ENCODE measurements at places on chromosomes 11 and 22.

- DNase-seq, result no peak
These were observed 18.0 kb upstream of the EIF3D start for GRCh38 chr22:36546932-36547331.

- no peak for DNase-seq
These were observed 118.7 kb downstream of the BBOX1 start for GRCh38 chr11:27159335-27159679.

GRCh38 chr22:18979957-18980356, 43.9 kb upstream of the PRODH start:
- DNase-seq, result no peak

GRCh38 chr11:113773092-113773415, 438 bp downstream of the ZW10 start:
- DNase-seq, result no peak

DNA sequence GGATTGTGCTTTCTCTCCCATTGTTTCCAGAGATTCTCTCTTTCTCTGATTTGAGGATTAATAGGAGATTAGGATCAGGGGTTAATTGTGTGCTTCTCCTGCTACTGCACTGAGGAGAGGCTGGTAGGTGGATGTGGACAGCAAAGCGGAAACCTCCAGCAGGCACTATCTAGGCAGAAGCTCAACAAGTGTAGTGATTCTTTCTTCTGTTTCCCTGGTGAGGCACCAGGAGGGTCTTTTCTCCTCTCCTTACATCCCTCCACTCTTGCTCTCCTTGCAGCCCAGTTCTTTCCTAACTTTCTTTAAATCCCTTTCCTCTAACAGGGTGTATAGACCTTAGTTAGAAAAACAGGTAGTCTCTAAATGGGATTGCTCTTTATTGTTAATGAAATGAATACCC, 1.9 kb upstream of the ZBTB16 start:
- DNase-seq, result no peak

- no peak for DNase-seq
These were observed 62.5 kb downstream of the TCF20 start for GRCh38 chr22:42207918-42208317.

DNA sequence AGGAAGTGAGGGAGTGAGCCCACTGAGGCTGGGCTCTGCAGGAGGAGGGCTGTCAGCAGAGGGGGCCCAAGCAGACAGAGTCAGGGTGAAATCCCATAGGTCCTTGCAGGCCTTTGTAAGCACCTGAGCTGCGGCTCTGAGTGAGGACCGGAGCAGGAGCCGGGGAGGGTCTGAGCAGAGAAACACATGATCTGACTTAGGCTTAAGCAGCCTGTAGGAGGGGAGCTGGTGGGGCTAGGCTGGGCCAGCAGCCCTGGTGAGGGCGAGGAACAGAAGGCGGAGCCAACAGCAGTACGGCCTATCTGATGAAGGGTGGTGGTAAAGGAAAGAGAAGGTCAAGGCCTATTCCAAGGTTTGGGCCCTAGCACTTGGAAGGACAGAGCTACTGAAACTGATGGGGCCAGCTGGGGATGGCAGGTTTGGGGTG, 26.9 kb upstream of the CBX7 start:
- no peak for DNase-seq

GRCh38 chr22:46650078-46650810, 30.1 kb downstream of the GRAMD4 start:
- no peak for DNase-seq
